Activated gamma-delta T cell treated with Interleukin-2 at 50 U/mL for 16 hours (primary cell): ENCODE measurements at places on chromosomes 12 and 14.

GRCh38 chr12:72272091-72272661 lies at the start of gene TRHDE:
Gene TRHDE, plus strand, starts transcription at chr12:72272370. Its CDS starts 274 bp downstream, at chr12:72272644.
- no peak for DNase-seq

DNA sequence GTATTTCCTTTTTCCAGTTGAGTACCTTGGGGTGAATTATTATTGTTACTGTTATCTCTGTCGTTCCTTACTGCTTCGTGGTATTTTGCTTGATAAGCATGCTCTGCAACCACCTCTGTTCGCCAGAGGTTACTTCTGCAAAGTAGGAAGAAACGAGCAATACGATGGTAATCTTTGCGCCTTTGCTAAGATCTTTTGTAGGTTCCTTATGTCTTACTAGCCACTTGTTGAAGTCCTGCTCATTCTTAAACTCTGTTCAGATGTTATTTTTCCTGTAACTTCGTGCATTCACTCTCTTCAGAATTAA lies 729 bp upstream of the M6PR start:
- no peak for DNase-seq

- DNase-seq, result no peak
These were observed 154.0 kb upstream of the BCL2L14 start for GRCh38 chr12:11916771-11917170.

DNA sequence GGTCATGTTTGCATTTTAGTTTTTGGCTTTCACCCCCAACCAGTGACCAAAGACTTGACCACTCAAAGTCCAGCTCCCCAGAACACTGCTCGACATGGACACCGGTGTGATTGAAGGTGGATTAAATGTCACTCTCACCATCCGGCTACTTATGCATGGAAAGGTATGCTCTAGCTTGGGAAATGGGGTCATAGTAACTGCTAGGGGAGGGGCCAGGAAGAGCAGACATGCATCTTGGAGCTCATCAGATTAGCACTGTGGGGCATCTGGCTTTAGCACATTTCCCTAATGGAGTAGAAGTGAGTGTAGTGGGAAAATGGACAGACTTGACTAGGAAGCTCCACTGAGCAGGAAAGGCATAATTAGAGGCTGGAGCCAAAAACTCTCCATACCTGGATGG lies 2.8 kb downstream of the PCBP2 start:
- no peak for DNase-seq

GRCh38 chr14:102764220-102764671 lies 13.0 kb upstream of the TRAF3 start:
- DNase-seq, result no peak

GRCh38 chr14:92556255-92556741 lies 42.7 kb downstream of the RIN3 start:
- DNase-seq, result no peak

DNA sequence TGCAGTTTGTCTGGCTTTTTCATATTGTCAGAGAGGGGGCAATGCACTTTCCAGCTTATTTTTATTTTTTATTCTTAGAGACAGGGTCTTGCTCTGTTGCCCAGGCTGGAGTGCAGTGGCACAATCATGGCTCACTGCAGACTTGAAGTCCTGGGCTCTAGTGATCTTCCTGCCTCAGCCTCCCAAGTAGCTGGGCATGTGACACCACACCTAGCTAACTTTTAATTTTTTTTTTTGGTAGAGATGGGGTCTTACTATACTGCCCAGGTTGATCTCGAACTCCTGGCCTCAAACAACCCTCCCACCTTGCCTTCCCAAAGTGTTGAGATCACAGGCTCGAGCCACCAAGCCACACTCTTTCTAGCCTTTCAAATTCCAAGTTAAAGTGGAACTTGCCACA lies 3.9 kb upstream of the A2ML1 start:
- no peak for DNase-seq

- DNase-seq, result no peak
These were observed 266.4 kb upstream of the CAND1 start for GRCh38 chr12:67002720-67003119.

DNA sequence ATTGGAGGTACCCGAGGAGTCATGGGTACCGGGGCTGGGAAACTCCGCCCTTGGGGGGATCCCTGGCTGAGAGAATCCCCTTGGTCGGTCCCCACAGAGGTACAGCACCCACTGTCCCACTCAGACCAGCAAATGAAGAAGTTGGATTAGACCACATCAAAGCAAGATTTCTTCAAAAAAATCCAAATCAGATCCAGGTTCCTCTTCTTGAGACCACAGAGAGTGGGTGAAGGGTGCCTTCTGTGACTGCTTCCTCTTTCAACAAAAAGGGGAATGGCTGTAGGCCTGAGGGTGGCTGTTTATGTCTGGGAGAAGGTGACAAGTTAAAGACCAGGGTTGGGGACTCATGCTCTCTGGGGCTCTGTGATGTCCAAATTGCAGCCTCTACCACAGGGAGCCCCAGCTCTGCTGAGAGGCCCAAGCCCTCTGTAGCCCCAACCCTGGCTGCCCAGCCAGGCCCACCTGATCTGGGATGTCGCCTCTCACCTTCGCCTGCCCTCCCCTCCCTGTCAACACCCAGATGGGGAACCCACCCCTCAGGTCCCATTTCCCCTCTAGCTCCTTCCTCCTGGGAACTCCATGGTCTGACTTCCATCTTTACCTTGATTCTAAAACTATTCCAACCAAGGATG lies 50.9 kb downstream of the ZFP36L1 start:
- DNase-seq, result no peak

- DNase-seq, result no peak
These were observed 68.0 kb upstream of the HMGA2 start for GRCh38 chr12:65756267-65756666.

- DNase-seq, result no peak
These were observed 159.3 kb downstream of the TTC8 start for GRCh38 chr14:88983755-88984154.

- DNase-seq, result no peak
These were observed 340.2 kb downstream of the LRIG3 start for GRCh38 chr12:58580095-58580494.

DNA sequence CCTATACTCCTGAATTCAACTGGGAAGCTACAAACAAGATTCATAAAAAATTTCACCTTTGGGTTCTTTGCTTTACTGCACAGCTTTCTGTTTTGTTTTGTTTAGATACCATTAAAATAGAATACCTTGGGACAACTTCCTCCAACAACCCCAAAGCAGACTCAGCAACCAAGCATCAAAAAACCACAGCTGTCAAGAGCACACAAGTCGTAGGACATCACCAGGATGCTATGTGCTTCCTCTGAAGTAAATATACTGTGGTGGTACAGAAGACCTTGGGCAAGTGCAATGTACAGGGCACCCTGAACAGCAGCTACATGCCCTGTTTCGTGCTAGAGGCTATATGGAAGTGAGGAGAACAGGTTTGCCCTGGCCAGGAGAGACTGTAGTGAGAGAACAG lies 359.3 kb downstream of the BCL11B start:
- peak; percentile 20 for DNase-seq

- no peak for DNase-seq
These were observed 148.5 kb upstream of the FBXO33 start for GRCh38 chr14:39580696-39581095.

DNA sequence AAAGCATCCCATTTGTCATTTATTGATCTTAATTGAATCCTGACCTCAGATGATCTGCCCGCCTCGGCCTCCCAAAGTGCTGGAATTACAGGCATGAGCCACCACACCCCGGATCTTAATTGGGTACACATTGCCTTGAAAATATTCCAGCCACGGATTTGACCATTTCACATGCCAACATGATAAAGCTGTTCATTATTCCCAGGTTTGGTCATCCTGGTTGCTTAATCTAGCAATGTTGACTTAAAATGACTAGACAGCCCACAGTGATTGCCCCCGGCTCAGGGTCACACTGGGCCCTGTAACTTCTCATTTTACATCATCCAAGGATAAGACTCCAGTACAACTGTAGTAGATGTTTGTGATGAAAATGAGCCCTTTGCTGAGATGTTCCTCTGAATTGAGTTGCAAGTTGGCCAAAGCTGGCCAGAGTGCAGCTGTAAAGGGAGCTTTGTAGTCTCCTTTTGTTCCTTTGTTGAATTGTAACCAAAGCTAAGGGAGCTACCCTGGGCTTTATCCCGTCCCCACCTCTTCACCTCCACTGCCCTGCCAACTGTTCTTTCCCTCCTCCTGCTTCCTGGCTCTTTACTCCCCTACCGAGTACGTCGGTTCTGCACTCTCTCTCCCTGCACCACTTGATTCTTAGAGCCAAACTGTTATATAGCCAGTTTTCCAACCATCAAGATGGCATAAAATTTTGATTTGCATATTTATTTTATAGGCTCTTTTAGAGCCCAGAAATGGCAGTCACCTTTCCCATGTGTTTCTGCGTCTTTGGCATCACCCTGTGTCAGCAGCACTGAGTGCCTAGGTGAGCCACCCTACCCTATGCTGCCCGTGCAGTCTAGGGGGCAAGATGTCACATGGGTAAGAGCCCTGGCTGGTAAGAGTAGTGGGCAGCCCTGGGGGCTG lies 141.3 kb upstream of the HIF1A start:
- DNase-seq, result no peak

GRCh38 chr12:49667325-49668090 lies 39.7 kb downstream of the FMNL3 start:
- no peak for DNase-seq

- DNase-seq, result no peak
These were observed 33.4 kb downstream of the PKP2 start for GRCh38 chr12:32863128-32863527.

GRCh38 chr12:32821293-32821692 lies 65.6 kb upstream of the YARS2 start:
- no peak for DNase-seq
